Stimulated activated CD4-positive, alpha-beta T cell treated with anti-CD3 and anti-CD28 coated beads, Interleukin-1b, Interleukin-23, amount 100 ng/mL, for 4 hours (primary cell): ENCODE measurements at places on chromosomes 16 and 17.

DNA sequence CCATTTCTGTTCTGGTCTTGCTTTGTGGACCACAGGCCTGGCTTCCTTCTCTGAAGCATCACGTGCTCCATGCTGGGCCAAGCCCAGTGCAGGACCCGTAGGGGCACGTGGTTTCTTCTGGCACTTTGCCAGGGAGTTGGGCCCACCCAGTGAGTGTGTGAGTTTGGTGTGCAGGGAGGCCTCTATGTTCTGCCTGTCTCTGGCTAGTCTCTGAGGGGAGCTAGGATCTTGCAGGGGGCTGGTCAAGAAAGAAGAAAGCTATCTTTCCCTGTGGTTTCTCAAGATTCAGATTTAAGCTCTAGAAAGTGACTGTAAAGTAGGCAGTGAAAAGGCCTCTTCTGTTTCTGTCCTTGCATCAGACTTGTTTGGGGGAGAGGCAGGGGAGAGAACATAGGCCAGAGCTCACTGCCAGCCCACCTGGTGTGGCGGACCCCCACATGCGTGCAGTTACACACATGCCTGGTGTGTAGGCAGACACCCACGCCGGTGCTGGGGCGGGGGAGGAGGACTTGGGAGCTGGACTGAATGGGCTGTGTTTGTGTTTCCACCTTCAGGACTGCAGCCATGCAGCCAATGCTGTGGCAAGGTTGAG is 11.8 kb downstream of the LASP1 start:
- no peak for DNase-seq

DNA sequence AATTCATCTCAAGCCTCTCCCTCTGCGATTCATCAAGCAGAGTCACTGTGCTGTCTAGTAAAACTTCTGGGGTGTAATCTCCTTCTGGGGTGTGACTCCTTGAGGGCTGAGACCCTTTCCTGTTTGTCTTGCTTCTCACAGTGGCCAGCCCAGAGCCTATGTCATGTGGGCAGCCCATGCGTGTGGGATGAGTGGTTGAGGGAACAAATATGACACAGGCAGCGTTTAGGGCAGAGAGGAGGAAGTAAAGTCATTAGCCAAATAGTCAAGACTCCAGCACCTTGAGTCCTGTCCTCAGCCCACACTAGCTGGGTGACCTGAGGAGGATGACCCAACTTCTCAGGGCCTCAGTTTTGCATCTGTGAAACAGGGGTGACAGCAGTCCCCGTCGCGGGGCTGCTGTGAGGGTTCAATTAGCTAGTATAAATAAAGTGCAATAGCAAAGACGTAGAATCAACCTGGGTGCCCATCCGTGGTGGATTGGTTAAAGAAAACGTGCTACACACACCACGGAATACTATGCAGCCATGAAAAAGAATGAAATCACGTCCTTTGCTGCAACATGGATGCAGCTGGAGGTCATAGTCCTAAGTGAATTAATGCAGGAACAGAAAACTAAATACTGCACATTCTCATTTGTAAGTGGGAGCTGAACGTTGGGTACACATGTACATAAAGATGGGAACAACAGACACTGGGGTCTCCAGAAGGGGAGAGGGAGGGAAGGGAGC is 4.5 kb upstream of the ITGAX start:
- no peak for DNase-seq

DNA sequence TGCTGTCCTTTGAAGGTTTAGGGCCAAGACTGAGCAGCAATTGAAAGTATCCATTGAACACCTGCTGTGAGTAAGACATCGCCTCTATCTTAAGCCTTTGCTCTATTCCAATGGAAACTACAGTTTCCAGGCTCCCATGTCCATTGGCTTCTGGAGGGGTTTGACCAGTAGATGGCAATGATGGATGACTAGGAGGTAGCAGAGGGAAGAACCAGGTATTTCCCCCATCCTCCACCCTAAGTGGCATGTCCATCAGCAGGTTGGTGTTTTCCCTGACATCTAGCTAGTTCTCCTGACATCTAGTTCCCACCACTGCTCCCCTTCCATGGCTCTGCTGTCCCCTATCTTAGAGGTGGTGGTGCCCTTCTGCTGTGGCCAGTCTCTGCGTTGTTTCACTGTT is 58.7 kb downstream of the CENPV start:
- DNase-seq: no peak

GRCh38 chr17:4947411-4948165 is 742 bp downstream of the PFN1 start:
- DNase-seq: peak; percentile 47

DNA sequence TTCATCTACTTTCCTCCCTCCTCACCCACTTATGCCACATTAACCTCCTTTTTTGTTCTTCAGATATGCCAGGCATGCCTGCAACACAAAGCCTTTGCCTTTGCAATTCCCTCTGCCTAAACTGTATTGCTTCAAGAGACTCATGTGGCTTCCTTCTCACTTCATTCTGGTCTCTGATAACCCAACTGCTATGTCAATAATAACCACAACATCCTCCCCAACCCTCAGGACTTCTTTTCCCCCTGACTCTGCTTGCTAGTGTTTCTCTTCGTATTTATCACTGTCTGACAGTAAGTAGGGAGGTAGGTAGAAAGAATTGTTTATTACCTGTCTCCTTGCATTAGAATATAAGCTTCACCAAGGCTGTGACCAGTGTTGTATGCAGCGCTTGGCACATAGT is 22.4 kb downstream of the RBL2 start:
- no peak for DNase-seq

DNA sequence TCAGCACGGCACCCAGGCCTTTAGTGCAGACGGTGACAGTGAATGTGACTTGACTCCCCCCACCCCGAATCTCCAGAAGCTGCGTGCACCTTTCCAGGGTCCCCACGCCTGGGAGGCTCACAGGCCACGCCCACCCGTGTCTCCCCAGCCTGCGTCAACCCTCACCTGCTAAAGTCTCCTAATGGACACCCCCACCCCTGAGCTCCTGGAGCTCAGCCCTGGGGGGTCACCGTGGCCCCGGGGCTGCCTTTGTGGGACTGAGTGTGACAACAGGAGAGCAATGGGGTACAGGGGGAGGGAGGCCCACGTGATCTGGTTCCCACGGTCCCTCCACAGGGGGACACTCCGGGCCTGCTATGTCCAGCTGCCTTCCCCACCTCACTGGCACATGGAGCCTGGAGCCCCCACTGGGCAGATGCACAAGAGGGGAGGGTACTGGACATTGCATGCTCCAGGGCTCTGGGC is 7.4 kb upstream of the FASN start:
- DNase-seq: no peak

DNA sequence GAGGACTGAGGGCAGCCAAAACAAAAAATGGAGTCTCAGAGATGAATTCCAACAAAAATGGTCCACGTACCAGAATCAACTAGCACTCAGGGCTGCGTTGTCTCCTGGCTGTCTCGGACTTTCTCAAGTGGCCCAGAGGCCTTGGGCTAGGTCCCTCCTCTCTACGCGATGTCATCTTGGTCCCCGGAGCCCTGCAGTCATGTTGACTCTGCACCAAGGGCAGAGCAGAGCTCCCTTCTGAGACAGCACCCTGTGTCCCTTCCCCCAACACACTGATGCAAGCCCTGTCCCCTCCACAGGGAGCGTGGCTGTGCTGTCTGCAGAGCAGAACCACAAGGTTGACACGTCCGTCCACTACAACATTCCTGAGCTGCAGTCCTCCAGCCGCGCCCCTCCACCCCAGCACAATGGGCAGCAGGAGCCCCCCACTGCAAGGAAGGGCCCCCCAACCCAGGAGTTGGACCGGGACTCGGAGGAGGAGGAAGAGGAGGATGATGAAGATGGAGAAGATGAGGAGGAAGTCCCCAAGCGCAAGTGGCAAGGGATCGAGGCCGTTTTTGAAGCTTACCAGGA is 20.8 kb downstream of the GINS2 start:
- DNase-seq: no peak
